OCI-M1 (cell line): ENCODE measurements at places on chromosomes 11 and 22.

DNA sequence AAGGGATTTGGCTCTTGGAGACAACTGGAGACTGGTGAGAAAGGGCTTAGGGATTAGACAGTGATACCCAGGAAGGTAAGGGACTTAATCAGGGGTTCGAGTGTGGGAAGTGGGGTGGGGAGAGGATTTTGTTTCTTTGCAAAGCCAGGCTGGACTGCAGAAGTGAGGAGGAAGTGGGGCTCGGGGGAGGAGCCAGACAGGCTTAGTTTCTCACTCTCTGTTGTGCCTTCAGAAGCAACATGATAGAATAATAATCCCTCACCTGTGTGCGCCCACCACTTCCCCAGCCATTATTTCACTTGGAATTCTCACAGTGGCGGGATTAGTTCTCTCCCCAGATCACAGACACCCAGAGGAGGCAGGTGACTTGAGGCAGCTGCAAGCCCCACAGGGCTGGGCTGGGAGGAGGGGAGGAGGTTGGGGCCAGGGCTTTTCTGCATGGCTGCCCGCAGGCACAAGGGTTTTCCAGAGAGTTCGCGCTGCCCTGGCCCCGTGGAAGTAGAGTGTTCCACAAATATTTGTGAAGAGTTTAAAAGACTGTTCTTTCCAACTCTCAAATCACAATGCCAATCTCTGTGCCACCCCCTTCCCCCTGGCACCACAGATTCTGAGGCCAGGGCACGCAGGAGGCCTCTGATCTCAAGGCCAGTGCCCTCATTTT lies 4.0 kb upstream of the SEC14L2 start:
- peak; percentile 56 for DNase-seq

GRCh38 chr11:6225024-6225423 lies 9.4 kb downstream of the FHIP1B start:
- DNase-seq = peak; percentile 46

GRCh38 chr11:124467381-124467927 lies 22.0 kb upstream of the OR8B8 start:
- DNase-seq = no peak

- no peak for DNase-seq
Observed at GRCh38 chr11:112606656-112607055, 346.0 kb upstream of the PLET1 start.

DNA sequence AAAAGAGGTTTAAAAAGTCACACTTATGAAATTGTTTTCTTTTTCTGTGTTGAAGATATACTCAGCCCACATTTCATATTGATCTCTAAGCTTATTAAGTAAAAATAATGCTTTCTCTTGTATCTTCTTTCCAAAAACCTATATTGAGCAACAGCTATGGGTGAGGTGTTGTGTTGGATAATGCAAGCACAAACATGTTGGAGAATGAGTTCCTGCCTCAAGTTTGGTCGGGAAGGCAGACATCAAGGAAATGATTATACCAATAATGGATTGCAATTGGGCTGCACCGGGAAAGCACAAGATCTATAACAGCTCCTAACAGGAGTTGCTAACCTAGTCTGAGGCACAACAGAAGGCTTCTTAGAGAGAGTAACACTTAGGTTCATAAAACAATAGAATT lies 308.9 kb upstream of the MPPED2 start:
- DNase-seq = no peak
